ENCODE measurements at places on chromosomes 12 and 14.

- DNase-seq: no peak
These were observed 21.4 kb upstream of the PPP4R4 start for GRCh38 chr14:94152676-94153075.

DNA sequence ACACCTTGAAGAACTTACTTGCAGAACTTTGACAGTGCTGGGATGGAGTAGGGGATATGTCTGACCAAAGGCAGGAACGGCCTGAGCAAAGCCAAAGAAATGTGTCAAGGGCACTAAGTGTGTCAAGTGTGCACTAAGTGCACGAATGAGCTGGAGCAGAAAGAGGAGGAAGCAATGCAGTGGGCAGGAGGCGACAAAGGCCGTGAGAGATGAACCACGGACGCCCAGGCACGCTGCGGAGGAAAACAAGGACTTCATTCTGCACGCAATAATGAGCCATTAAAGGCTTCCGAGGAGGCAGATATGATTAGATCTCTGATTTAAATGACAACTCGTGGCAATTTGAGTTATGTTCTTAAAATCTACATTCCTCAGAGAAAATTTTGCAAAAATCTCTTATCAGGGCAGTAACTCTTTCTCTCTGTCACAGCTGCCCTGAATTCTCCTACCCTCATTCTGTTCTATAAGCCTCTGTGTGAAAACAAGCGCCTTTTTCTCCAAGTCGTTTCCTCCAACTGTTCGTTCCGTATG is 25.3 kb downstream of the GRIN2B start:
- DNase-seq: no peak

GRCh38 chr14:77204459-77204771 is 22.8 kb downstream of the TMEM63C start:
- DNase-seq: no peak

DNA sequence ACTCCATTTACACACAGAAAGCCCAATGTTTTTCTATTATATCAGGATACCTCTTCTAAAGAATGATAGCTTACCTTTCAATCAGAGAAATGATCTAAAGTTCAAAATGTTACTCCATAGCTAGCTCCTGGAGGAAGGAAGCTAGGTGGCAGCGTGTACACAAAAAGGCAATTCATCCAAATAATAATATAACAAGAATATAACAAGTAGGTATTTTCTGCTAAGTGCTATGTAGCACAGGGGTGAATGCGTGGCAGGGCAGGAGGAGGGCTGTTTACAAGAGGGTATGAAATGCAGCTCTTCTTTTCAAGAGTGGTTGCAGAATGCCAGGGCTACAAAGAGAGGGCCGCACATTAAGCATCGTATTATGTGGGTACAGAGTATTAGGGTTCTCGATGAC is 663 bp upstream of the SNAPC1 start:
- peak; percentile 15 for DNase-seq

GRCh38 chr14:64990296-64990695 is 3.6 kb downstream of the FNTB start:
- DNase-seq: no peak

DNA sequence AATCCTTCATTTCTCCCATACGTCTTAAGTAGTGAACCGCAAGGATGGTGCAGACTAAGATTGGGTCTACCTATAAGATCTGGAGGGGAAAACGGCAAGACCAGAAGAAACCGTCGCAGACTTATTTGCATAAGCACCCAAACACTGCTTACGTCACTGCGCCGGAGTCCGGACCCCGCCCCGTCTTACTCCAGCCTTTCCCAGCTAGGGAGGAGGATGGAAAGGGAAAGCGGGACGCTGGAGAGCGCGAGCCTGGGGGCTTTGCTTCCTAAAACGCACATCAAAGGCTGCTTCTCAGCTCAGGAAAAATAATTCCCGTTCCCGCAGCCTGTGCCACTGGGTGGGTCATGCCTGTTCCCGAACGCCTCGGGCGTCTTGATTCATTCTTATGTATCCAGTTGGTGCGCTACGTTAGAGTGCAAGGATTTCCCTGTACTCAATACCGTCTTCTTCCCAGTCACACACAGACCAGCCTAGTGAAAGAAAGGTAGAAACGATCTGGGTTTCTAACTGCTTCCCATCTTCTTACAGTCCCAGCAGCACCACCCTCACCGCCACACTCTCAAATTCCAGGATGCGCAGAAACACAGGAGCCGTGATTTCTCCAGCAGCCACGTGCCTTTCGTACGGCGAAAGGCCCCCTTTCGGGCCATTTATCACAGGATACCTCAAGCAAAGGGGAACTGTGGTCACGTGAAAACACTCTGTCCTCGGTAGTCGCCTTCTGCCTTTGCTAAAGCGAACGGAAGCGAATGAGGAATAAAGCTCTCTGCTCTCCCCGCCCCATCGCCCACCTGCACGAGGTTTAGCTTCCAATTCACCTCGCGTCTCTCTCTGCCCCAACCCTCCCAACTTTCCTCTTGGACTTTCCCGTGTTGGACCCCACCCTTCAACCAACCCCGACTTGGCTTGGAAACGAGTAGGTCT is 1.1 kb downstream of the SLC6A15 start:
- peak; percentile 26 for DNase-seq

DNA sequence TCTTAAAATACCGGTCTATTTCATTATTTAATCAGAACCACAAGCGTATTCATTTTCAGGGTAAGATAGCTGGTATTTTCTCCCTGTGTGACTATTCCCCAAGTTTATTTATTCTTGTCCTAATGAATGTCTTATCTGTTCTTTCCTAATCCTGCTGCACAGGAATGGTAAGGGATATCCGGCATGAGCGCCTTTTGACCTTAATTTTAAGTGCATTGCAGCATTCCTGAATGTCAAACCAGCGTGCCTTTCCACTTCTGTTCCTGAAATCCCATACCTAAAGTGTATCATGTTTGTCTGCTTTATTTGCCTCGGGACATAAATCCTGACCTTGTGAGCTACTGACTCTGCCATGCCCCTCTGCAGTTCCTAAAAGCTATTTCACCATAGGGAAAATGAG is 1713.2 kb upstream of the FLRT2 start:
- no peak for DNase-seq

GRCh38 chr12:122144885-122145284 is 29.1 kb downstream of the IL31 start:
- DNase-seq: no peak

DNA sequence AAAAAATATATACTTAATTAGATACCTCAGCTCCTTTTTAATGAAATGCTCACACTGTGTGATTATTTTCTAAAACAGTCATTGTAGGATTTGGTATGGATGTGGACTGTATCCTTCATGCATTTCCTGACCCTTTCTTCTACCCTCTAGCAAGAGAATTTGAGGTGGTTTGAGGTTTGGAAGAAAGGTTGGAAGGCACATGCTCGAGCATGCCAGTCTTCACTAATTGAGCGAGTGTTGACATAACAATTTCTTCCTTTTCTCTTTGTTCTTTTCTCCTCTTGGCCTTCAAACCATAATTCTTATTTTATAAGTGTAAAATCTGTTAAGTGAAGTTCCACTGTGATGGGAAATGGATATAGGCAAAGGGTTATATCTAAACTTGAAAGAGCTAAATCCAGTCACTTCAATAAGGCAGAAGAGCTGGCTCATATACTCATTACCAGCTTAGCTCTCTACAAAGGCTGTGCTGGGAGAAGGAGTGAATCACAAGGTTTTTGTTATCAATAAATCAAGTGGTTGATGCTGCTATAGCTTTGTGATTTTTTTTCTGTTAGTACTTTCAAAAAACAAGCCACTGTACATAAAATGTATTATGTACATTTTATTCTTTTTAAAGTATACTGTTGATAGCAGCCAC is 16.2 kb upstream of the PTHLH start:
- no peak for DNase-seq

DNA sequence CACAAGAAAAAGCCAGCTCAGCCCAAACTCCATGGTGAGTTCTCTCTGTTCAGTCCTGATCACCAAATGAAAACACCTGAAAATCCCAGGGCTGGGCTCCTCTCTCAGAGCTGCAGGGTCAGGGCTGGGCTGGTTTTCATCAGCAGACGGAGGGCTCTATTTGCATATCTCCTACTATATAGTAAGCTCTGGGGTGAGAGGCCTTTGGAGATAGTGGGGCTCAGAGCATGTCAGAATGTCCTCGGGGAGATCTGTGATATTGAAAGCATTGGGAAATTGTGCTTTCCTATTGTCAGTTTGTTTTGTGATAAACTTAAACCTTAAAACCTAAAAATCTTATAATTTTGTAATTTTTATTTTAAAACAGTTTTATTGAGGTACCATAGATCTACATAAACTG is 742.6 kb downstream of the TMEM121 start:
- no peak for DNase-seq

- DNase-seq: no peak
These were observed 25.6 kb upstream of the CABP1 start for GRCh38 chr12:120614848-120615247.

GRCh38 chr12:131733874-131734273 is 23.0 kb downstream of the SFSWAP start:
- DNase-seq: no peak

GRCh38 chr12:72547573-72547972 is 275.4 kb downstream of the TRHDE start:
- DNase-seq: no peak

GRCh38 chr12:113987261-113988063 is 21.3 kb upstream of the RBM19 start:
- no peak for DNase-seq

GRCh38 chr12:100497105-100497795 is 23.6 kb downstream of the NR1H4 start:
- DNase-seq: no peak

DNA sequence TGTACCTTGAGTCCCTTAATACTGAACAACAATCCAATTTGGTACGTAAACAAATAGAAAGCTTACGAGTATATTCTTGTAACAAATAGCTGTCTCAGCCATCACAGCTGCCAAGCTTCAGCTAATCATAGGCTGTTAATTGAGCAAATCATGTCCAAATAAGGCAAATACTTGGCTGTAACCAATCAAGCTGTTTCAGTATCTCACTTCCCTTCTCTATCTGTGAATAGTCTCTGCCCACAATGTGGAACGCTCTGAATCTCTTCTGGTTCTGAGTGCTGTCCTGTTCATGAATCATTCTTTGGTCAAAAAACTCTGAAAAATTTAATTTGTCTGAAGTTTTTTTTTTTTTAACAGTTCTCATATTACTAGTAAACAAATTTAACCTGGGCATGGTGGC is 5.8 kb upstream of the NEMF start:
- DNase-seq: no peak

DNA sequence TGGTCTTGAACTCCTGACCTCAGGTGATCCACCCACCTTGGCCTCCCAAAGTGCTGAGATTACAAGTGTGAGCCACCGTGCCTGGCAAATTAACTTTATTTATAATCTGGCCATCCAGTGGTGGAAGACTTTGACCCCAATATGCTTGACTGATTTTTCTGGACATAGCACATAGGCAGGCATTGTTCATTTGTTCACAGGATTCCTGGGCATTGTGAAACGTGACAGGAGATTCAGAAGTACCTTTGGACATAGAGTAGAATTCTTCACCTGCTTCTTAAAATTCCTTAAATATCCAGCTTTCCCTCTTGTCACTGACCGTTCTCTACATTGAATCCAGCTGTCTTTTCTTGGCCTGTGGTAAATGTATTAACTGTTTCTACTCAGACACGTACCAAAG is 103.1 kb downstream of the SCN8A start:
- DNase-seq: no peak

DNA sequence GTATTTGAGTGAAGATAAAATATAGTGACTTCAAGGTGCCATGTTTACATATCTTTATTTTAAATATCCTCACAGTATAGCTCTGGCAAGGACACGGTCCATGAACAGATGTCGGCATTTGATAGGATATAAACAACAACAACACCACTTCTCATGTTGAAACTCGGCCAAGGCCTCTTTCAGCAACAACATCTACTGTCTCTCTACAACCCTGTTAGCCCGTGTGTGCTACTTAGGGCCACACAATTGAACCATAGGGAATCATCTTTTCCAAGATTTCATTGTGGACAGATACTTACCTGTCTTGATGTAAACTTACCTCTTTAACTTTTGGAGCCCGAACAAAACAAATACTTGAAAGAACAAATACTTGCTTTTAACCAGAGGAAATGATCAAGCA is 168.7 kb upstream of the SSTR1 start:
- DNase-seq: no peak

GRCh38 chr12:26028953-26029735 is 70.7 kb downstream of the RASSF8 start:
- DNase-seq: peak; percentile 31

DNA sequence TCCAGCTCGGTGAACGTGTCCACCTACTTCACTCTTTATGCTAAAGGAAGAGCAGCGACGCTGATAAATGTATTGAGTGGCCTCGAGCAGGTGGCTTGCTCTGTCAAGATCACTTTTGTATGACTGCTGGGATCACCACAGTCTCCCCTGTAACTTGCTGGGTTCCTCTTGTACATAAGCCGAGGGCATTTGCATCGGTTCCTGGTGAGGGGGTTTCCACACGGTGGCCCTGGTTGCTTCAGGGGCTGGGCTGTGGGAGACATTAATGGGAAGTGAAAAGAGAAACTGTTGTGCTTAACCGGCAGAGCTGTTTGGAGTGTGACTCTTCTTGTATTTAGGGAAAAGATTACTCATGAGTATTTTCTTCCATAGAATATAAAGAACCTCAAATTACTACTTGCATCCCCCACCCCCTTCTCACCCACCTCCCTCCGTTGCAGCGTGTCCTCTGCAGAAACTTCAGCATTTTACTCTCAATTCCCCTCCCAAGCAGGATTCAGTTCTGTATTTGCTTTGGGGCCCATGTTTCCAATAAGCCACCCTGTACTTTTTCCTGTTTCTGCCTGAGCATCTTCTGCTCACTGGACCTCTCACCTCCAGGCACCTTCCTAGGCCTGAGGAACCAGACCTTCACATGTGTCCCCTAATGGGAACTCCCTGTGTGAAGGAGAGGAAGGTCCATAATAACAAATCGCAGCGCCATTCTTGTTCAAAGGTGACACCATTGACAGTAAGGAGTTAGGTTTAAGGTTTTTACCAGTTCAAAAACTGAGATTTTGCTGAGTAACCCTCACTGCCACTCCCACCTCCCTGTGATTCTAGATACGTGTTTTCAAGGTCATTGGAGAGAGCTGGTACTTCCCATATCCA is 187.0 kb downstream of the ETV6 start:
- peak; percentile 88 for DNase-seq

DNA sequence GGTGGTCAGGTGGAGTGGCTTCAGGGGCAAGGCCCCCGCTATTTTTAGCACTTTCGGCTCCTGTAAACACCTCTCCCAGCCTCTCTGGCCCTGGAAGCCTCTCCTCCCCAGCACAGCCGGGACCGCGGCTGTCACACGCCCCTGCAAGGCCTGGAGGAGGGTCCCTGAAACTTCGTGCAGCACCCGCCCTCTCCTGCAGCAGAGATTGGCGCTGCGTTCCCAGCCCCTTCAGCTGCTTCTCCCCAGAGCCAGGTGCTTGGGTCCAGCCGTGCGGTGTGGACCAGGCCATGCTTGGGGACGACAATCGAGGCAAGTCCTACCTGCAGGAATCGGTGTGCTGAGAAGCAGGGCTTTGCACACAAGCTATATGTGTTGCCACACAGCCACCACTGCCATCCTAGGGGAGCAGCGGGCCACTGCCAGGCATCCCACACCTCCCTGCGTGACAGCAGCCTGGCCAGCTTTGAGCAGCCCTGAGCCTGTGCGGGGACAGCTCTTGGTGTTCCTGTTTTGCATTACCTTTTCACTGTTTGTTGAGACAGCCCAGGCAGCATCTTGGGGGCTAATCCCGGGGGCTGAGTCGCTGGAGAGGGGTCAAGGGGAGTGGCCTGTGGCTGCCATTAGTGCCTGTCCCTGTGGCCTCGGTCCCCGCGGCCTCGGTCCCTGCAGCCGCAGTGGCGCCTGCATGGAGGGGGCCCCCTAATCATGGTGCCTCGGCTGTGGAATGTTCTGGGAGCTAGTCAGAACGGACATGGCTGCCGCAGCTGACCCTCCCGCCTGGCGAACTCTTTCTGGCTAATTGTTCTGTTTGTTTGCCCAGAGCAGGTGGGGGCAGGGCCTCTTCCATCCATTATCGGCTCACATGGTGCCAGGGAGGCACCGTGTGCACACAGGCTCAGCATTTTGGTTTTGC is 27.6 kb upstream of the TRAF3 start:
- no peak for DNase-seq

All from germinal center (tissue), 1 donor.